ENCODE measurements at places on chromosomes 5 and 9. TPM values are rescaled to one million over a fixed set of nuclear protein-coding genes. Genes with fewer than 3 reads are reported as not detected.

The IFNB1 gene
- not detected for total RNA-seq

The IFNA2 gene
- total RNA-seq = 0.34 TPM

DNA sequence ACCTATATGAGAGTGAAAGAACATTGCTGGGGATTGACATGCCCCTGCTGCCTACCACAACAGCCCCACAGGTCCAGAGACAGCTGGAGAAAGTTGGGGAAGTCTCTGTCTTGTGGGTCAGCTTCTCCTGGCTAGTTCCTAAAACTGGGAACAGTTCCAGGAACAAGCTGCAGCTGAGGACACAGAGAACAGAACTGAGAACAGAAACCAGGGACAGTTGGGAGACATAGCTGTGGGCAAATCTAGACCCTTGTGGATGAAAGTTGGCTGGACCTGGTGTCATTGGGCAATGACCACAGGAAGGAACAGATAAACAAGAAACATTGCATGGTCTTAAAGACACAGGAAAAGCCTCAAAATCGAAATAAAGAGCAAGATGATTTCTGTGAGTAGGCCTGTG, 58.3 kb upstream of the MOCS2 start:
- DNase-seq = no peak

- no peak for DNase-seq
These were observed 1.3 kb downstream of the TNPO1 start for GRCh38 chr5:72817671-72818266.

- DNase-seq = no peak
These were observed 94.4 kb upstream of the IFNE start for GRCh38 chr9:21576331-21577189.

Measured in mesothelial cell of epicardium (in vitro differentiated cells).